ENCODE measurements at places on chromosomes 12 and 14.

- no peak for DNase-seq
Measured at GRCh38 chr14:34029921-34030334, 79.1 kb upstream of the EGLN3 start.

- peak; percentile 60 for DNase-seq
Measured at GRCh38 chr12:121964813-121965643, 46.6 kb downstream of the CFAP251 start.

- DNase-seq = no peak
Measured at GRCh38 chr12:12975322-12976077, 23.5 kb upstream of the GPRC5D start.

GRCh38 chr12:27297566-27297965 is 35.1 kb upstream of the BMAL2 start:
- no peak for DNase-seq

DNA sequence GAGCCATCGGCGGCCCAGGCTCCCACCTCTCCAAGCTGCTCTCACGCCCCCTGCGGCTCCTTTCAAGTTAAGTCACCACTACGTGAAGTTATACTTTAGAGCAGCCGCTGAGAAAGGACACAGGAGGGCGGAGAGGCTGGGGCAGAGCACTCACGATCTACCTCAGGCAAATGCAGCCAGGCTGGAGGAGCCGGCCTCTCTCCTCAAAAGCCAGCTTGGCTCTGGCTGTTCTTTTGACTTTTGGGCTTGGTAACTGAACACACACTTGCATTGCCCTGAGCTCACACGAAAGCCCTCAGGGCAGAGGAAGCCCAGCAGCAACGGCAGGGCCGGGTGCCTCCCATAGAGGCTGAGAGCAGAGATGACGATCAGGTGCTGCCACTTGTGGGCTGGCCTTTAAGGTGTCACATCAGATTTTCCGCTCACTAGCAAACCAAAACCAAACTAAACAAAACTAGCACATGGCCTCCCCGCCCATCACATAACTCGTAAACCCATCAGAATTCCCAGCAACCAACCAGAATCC is 75.2 kb downstream of the PITPNM2 start:
- DNase-seq = peak; percentile 88

GRCh38 chr14:77083082-77083481 is 15.0 kb upstream of the CIPC start:
- no peak for DNase-seq

DNA sequence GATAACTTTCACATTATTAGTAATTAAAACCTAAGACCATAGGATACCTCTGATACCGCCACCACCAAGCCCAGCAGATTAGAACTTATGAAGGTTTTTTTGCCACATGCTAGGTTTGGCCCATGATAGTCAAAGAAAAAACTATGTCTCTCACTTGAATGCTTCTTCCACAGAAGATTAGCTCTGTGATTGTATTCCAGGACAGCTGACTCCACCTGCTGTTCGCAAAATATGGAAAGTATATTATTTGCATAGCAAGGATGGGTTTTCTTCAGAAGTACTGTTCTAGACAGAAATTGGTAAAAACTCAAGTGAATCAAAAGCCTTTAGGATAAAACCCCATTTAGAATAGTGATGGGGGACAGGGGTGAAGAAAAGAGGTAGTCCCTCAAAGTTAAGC is 42.2 kb downstream of the PPFIBP1 start:
- no peak for DNase-seq
